ENCODE measurements at places on chromosomes 3 and 15. TPM values are rescaled to one million over a fixed set of nuclear protein-coding genes. Genes with fewer than 3 reads are reported as not detected.

The C3orf49 gene
- total RNA-seq: not detected

The CKMT1B gene
- not detected for total RNA-seq

The USP13 gene
- total RNA-seq: 13.8 TPM

The KY gene
- total RNA-seq: not detected

The PPP2R3A gene
- total RNA-seq: 0.22 TPM

The NRG4 gene
- not detected for total RNA-seq

The HIGD1A gene
- 89.3 TPM for total RNA-seq

The APH1B gene
- 6.7 TPM for total RNA-seq

The OIP5 gene
- 16.2 TPM for total RNA-seq

The BTLA gene
- 14.8 TPM for total RNA-seq

DNA sequence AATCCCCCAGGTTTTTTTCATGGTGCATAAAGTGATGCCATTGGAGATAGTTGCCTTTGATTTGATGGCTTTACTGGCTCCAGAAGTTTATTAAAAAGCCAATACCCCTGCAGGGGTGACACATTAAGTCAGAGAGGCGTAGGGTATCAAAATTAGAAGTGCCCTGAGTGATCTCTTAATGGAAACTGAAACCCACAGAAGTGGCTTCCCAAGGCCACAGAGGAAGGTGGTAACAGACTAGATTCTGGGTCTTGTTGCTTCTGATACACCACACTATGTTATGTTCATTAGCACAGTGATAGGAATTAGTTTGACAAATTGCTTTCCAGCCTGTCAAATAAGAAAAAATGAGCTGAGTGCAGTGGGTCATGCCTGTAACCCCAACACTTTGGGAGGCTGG, 112.3 kb downstream of the IQCH start:
- H3K36me3 ChIP-seq: no peaks in the 10 kb centered on the region
- H3K27ac ChIP-seq: no peak overlapping the region
- no peak overlapping the region for H3K4me3 ChIP-seq
- H3K27me3 ChIP-seq: no peaks in the 10 kb centered on the region

DNA sequence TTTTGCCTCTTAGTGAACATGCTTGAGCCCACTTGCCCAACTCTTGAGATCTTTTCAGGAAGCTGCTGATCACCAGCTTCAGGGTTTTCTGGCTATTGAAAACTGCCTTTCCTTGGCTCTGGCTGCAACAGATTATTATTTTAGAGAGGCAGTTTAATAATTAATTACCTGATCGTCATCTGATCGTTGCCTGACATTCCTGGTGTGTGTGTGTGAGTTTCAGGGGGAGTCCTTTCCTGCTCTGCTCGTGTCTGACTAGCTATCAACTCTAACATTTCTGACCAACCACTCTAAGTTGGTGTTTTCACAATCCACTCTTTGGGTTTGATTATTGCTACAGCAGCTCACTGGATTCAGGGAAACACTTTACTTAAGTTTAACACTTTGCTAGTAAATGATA, 84.3 kb upstream of the SPATA16 start:
- H3K27me3 ChIP-seq: no peaks in the 10 kb centered on the region
- H3K4me3 ChIP-seq: no peak overlapping the region
- DNase-seq: no peak
- H3K36me3 ChIP-seq: no peaks in the 10 kb centered on the region
- H3K4me1 ChIP-seq: no peaks in the 10 kb centered on the region

DNA sequence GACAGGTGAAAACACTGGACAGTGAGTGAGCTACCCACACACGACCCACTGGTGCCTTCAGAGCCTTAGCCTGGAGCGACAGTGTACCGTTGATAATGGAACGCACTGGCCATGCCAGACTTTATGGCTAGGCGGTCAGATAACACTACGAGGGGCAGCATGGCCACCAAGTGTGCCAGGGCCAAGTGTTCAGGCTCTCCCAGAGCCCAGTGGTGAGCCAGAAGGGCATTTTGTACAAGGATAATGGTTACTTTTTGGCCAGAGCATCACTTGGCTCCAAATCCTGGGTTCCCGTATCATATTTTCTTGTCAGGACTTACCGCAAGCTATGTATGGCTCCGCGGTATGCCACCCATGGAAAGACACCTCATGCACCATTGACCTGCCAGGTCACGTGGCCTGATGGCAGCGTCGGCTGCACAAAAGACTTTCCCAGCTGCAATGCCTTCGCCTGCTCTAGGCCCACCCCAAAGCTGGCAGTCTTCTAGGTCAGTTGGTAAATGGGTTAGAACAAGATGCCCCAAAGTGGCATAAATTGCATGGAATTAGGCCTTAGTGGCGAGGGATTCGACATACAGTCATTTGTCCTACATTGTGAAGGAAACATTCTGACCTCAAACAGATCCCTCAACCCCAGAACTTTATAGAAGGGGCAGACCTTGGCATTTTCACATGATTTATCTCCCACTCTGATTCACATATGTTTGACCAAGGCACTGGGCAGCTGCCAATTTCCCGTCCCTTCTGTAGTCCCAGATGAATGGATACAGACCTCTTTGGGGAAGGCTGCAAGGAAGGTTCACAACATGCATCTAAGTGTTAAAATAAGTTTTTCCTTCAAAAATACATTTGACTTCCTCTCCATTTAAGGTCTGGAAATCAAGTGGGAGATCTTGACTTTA, 12.2 kb upstream of the SLC28A1 start:
- H3K4me3 ChIP-seq: no peak overlapping the region
- H3K27ac ChIP-seq: no peak overlapping the region
- H3K4me1 ChIP-seq: no peaks in the 10 kb centered on the region
- no peaks in the 10 kb centered on the region for H3K27me3 ChIP-seq

- H3K4me1 ChIP-seq: no peaks in the 10 kb centered on the region
- DNase-seq: peak; percentile 72
- H3K27me3 ChIP-seq: no peaks in the 10 kb centered on the region
- H3K36me3 ChIP-seq: no peaks in the 10 kb centered on the region
- no peak overlapping the region for H3K4me3 ChIP-seq
These were observed 17.1 kb downstream of the TRAIP start for GRCh38 chr3:49839193-49839809.

DNA sequence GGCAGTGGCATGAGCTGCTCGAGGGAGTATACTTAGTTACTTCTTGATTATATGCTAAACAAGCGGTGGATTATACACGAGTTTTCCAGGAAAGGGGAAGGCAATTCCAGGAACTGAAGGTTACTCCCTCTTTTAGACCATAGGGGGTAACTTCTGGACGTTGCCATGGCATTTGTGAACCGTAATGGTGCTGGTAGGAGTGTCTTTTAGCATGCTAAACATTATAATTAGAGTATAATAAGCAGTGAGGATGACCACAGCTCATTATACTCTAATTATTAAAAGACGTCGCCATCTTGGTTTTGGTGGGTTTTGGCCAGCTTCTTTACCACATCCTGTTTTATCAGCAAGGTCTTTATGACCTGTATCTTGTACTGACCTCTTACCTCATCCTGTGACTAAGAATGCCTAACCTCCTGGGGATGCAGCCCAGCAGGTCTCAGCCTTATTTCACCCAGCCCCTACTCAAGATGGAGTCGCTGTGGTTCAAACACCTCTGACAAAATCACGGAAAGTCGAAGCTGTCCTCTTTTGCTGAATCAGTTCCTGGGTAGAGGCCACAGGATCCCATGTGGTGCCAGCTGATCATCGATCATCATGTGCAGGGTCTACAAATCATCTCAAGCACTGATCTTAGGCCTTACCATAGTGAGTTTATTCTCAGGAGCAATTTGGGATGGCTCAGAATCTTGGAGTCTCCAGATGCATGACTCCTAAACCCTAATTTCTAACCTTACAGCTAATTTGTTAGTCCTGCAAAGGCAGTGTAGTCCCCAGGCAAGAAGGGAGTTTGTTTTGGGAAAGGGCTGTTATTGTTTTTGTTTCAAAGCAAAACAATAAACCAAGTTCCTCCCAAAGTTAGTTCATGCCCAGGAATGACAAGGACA, 149.1 kb downstream of the TJP1 start:
- no peaks in the 10 kb centered on the region for H3K4me1 ChIP-seq
- no peak for DNase-seq
- H3K36me3 ChIP-seq: no peaks in the 10 kb centered on the region
- no peak overlapping the region for H3K4me3 ChIP-seq
- H3K27ac ChIP-seq: no peak overlapping the region
- H3K27me3 ChIP-seq: no peaks in the 10 kb centered on the region

DNA sequence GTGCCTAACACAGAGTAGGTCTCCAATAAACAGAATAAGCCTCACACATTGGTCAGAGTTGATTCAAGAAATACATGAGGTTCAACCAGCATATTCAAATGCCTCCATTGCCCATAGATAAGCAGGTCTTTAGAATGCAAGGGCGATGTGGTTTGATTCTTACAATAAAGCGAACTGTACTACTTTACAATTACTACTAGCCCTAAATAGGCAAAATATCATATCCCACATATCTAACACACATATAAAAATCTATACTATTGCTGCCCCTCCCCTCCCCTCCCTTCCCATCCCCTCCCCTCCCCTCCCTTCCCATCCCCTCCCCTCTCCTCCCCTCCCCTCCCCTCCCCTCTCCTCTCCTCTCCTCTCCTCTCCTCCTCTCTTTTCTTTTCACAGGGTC, 6.7 kb upstream of the GRM7 start:
- no peaks in the 10 kb centered on the region for H3K36me3 ChIP-seq

DNA sequence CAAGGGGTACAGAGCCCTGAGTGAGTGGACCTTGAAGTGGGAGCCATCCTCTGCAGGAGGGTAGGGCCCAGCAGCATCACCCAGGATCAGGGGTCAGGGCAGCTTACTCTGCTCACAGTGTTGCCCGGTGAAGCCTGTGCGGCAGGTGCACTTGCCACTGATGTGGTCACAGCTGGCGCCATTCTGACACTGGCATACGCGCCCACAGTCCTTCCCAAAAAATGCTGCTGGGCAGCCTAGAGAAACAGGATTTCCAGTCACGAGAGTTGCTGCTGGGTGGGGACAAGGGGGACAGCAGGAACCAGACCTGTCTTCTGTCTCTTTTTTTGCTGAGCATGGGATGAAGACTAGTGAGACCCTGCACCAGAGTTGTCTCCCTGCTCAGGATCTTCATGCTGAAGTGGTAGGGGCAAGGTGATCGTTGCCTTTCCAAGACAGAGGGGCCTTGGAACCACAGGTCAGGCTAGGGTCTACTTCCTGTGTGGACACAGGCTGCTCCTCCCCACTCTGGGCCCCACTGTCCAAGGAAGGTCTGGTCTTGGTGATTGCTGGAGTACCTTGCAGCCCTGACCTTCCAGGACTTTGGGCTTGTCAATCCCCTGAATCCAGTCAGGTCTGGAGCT, 46.9 kb downstream of the RAB11A start:
- H3K4me3 ChIP-seq: no peak overlapping the region
- no peaks in the 10 kb centered on the region for H3K27me3 ChIP-seq
- no peaks in the 10 kb centered on the region for H3K36me3 ChIP-seq

DNA sequence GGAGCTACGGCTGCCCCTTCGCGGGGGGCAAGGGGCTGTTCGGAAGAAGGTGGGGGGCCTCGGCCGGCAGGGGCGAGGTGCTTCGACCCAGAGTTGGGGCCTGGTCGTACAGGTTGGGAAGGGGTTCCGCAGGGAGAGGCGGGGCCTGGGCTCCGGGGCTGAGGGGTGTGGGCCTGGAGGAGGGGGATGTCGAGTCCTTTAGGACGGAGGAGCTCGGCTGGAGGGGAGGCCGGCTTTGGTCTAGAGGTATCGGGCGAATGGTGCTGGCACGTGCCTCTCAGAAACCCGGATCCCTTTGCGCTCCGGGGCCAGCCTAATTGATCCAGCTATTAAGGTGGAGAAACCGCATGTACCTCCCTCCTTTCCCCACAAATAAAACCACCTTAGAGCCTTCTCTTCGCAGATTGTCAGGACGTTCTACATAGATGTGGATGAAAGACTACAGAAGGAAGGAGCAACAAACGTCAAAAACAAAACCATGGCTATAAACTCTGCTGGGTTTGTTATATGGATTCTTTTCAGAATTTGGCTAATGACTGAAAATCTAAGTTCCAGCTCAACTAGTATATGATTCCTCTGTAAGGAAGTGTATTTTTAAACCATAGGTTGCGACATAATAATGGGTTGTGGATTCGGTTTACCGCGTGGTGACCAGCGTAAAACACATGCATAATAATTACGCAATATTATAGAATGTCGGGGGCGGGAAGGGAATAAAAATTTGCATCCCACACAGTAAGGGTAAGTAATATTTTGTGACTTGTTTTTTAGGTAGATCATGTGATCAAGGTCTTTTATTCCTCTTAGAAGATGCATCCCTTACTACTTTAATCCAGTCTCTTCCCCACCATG, 644 bp upstream of the NGLY1 start:
- H3K4me1 ChIP-seq: peaks cover 31% of the 10 kb centered on the region
- no peak overlapping the region for H3K27ac ChIP-seq
- H3K4me3 ChIP-seq: peak overlapping the region; percentile 70

DNA sequence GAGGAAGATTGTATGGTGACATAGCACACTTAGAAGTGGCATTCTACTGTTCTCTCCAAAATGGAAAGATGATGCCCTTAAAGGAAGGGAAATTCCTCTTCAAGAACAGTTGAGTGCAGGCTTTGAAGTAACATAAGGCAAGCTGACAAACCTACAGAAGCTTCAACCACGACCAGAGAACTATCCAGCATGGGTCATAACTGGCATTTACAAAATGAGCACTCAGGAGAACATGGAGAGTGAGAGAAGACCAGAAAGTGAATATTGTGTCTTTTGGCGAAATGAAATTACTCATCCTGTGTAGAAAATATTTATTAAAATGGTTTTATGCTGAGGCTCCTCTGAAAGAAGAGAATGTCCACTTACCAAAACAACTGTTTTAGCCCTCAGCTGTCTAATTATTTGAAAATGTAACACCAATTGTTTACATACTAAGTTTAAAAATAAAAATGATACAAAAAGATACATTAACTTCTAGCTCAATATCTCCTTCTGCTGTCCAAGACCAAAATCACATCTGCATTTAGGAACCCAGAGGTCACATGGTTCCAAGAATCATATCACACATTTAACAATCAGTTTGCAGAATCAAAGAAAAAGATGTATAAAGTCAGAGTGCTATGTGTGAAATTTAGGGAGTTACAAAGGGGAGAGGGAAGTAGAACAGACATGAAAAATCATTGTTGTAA, 216.9 kb downstream of the ATP8B4 start:
- no peaks in the 10 kb centered on the region for H3K27me3 ChIP-seq
- DNase-seq: no peak
- no peak overlapping the region for H3K27ac ChIP-seq

GRCh38 chr15:39016706-39017105, 452.1 kb upstream of the RASGRP1 start:
- H3K36me3 ChIP-seq: no peaks in the 10 kb centered on the region
- H3K4me3 ChIP-seq: no peak overlapping the region
- H3K4me1 ChIP-seq: no peaks in the 10 kb centered on the region
- H3K27ac ChIP-seq: no peak overlapping the region
- DNase-seq: no peak
- peaks cover 4% of the 10 kb centered on the region for H3K27me3 ChIP-seq

GRCh38 chr3:195550723-195551122, 7.6 kb upstream of the PPP1R2 start:
- no peak for DNase-seq
- H3K4me3 ChIP-seq: peak overlapping the region; percentile 74
- no peaks in the 10 kb centered on the region for H3K27me3 ChIP-seq
- peak overlapping the region; percentile 48 for H3K27ac ChIP-seq
- H3K36me3 ChIP-seq: no peaks in the 10 kb centered on the region

DNA sequence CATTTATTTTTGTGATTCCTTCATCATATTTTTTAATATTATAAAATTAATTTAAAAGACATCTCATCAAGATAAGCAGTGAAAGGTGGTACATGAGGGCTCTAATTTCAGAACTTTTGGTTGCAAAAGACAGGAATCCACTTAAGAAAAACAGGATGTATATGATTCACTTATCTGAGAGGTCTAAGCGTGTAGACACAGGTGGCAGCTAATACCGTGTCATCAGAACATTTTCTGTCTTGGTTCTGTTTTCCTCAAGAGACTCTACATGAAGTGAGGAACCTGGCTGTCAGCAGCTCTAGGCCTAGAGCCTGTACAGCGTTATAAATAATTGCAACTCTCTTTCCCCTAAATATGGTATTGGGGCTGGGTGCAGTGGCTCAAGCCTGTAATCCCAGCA, 433.7 kb upstream of the NAALADL2 start:
- DNase-seq: no peak
- no peaks in the 10 kb centered on the region for H3K4me1 ChIP-seq
- H3K36me3 ChIP-seq: no peaks in the 10 kb centered on the region
- H3K27ac ChIP-seq: no peak overlapping the region
